ENCODE measurements at places on chromosomes 7 and 10. TPM values are rescaled to one million over a fixed set of nuclear protein-coding genes. Genes with fewer than 3 reads are reported as not detected.

The OR9A2 gene
- not detected for total RNA-seq

The RBP3 gene
- not detected for total RNA-seq

The TUBAL3 gene
- total RNA-seq: 68.5 TPM

DNA sequence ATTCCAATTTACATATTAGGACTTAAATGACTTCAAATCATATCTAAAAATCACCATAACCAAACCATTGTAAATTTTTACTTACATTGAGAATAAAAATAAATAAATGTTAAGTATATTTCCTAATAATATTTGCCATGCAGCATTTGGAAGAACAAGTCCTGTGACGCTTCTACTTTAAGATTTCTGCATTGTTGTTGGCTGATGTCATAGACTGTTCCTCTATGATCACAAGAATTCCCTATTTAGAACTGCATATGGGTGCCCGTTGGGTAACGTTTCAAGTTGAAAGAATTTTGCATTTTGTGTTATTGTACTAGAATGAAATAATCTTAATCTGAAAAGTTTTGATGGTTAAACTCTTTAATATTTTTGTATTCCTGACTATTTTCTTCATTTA, 5.1 kb upstream of the ITGB1 start:
- no peak overlapping the region for H3K4me3 ChIP-seq
- peak overlapping the region; percentile 7 for H3K27ac ChIP-seq
- H3K27me3 ChIP-seq: no peaks in the 10 kb centered on the region
- no peak for DNase-seq
- H3K4me1 ChIP-seq: peaks cover 10% of the 10 kb centered on the region
- no peaks in the 10 kb centered on the region for H3K36me3 ChIP-seq

- peak; percentile 46 for DNase-seq
- peak overlapping the region; percentile 84 for H3K27ac ChIP-seq
- H3K4me3 ChIP-seq: peak overlapping the region; percentile 96
- no peaks in the 10 kb centered on the region for H3K36me3 ChIP-seq
Observed at GRCh38 chr7:2403718-2404648, 572 bp downstream of the CHST12 start.

DNA sequence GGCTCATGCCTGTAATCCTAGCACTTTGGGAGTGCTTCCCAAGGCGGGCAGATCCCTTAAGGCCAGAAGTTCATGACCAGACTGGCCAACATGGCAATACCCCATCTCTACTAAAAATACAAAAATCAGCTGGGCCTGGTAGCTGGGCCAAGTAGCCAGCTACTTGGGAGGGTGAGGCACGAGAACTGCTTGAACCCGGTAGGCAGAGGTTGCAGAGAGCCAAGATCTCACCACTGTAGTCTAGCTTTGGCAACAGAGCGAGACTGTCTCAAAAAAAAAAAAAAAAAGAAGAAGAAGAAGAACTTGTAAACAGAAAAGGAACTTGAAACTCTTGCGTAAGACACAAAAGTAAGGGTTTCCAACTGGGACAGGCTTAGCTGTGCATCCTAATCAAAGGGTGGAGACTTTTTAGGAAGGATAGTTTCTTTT, 5.6 kb upstream of the IFIT2 start:
- peaks cover 15% of the 10 kb centered on the region for H3K4me1 ChIP-seq
- DNase-seq: no peak
- no peaks in the 10 kb centered on the region for H3K27me3 ChIP-seq
- no peaks in the 10 kb centered on the region for H3K36me3 ChIP-seq

GRCh38 chr10:42543840-42544372, 94.5 kb downstream of the ZNF33B start:
- no peaks in the 10 kb centered on the region for H3K27me3 ChIP-seq
- H3K4me3 ChIP-seq: no peak overlapping the region
- no peak overlapping the region for H3K27ac ChIP-seq

DNA sequence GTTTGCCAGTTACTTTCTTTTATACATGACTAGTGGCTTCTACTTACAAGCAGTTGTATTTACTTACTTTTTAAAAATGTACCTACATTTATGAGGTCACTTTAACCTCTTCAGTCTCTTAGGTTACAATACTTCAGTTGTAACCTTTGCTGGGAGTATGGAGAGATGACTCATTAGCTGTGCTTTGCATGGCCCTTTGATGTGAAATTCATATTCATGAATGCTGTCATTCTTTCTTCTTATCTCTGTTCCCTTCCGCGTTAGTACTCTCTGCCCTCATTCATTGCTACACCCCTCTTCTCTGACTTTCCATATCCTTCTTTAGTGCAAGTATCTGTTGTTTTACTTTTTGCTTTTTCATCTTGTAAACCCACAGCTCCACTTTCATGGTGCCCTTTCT, 164.3 kb downstream of the BMPER start:
- H3K4me3 ChIP-seq: no peak overlapping the region
- H3K36me3 ChIP-seq: no peaks in the 10 kb centered on the region
- no peak overlapping the region for H3K27ac ChIP-seq
- DNase-seq: no peak

DNA sequence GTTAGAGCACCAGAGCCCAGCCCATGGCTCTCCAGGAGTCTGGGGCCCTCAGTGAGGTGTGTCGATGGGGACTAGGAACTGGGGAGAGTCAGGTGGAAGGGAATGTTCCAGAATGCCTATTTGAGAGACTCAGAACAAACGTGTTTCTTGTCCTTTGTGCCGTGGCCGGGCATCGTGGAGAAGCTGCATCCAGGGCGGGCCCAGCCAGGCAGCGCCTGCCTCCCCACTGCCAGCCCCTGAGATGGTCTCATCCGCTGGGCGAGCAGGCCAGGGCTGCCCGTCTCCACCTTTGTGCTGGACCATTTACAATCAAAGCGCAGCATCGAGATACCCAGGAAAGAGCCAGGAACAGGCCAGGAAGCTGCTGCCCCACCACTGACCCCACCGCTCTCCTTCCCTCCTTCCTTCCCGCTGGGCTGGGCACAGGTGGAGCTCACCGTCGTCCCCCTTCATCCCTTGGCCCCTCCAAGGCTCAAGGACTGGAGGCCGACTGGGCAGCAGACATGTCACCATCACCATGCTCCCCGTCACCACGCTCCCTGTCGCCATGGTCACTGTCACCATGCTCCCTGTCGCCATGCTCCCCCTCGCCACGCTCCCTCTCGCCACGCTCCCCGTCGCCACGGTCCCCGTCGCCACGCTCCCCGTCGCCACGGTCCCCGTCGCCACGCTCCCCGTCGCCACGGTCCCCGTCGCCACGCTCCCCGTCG, 71.1 kb upstream of the ADGRA1 start:
- H3K27me3 ChIP-seq: no peaks in the 10 kb centered on the region
- no peak for DNase-seq
- no peak overlapping the region for H3K27ac ChIP-seq
- no peaks in the 10 kb centered on the region for H3K4me1 ChIP-seq
- no peak overlapping the region for H3K4me3 ChIP-seq

- no peaks in the 10 kb centered on the region for H3K4me1 ChIP-seq
- H3K27me3 ChIP-seq: no peaks in the 10 kb centered on the region
- no peak overlapping the region for H3K4me3 ChIP-seq
- H3K27ac ChIP-seq: peak overlapping the region; percentile 61
- H3K36me3 ChIP-seq: no peaks in the 10 kb centered on the region
Observed at GRCh38 chr10:127977357-127978009, 70.6 kb downstream of the PTPRE start.

- H3K4me3 ChIP-seq: no peak overlapping the region
- H3K36me3 ChIP-seq: no peaks in the 10 kb centered on the region
- no peak for DNase-seq
- H3K27me3 ChIP-seq: no peaks in the 10 kb centered on the region
- no peaks in the 10 kb centered on the region for H3K4me1 ChIP-seq
Observed at GRCh38 chr10:98567391-98568133, 120.8 kb upstream of the HPS1 start.

GRCh38 chr10:98414932-98415730, at the start of gene PYROXD2:
Gene PYROXD2, minus strand, starts transcription at chr10:98415182. Its CDS starts 47 bp downstream, at chr10:98415135.
- H3K27me3 ChIP-seq: no peaks in the 10 kb centered on the region
- peak; percentile 93 for DNase-seq
- peaks cover 27% of the 10 kb centered on the region for H3K4me1 ChIP-seq
- peak within 1 kb of the TSS; percentile 80 for H3K27ac ChIP-seq

- no peaks in the 10 kb centered on the region for H3K36me3 ChIP-seq
- peak overlapping the region; percentile 50 for H3K27ac ChIP-seq
- H3K27me3 ChIP-seq: no peaks in the 10 kb centered on the region
- no peak overlapping the region for H3K4me3 ChIP-seq
Observed at GRCh38 chr7:37208528-37208927, 240.1 kb downstream of the ELMO1 start.

DNA sequence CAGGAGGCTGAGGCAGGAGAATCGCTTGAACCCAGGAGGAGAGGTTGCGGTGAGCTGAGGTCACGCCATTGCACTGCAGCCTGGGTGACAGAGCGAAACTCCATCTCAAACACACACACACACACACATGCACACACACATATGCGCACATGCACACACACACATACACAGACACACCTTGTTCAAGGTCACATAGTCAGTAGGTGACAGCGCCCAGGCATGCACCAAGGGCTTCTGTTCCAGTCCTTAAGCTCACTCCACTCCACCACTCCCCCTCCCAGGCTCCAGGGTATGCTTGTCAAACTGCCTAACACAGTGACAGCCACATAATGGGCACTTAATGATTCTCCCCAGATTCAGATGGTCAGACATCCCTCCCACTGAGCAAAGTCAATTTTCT, 37.0 kb downstream of the KCNMA1 start:
- H3K4me1 ChIP-seq: peaks cover 37% of the 10 kb centered on the region
- H3K36me3 ChIP-seq: no peaks in the 10 kb centered on the region
- H3K27ac ChIP-seq: no peak overlapping the region
